ENCODE measurements at places on chromosomes 16 and 17. TPM values are rescaled to one million over a fixed set of nuclear protein-coding genes. Genes with fewer than 3 reads are reported as not detected.
A peak's percentile ranks its signal among the peaks of the same experiment; 100 is the strongest.

CACNG1 gene
- not detected for polyA plus RNA-seq

ASGR1 gene
- polyA plus RNA-seq, result 2.5 TPM

SLFN12L gene
- 0.37 TPM for polyA plus RNA-seq

GRCh38 chr17:29837531-29837930 lies 92.5 kb downstream of the SSH2 start:
- peak; percentile 74 for DNase-seq

DNA sequence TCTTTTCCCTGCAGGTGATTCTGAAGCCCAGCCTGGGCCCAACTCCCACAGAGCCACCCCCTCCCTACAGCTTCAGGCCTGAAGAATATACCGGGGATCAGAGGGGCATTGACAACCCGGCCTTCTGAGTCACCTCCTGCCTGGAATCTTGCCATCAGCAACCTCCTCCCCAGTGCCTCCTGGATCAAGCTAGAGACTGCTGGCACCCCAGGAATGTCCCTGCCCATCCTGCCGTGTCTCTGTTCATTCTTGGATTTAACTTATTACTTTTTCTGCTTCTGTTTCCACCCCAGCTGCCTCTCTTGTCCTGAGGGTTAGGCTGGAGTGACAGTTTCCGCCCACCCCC lies 4.9 kb downstream of the TMEM92 start:
- no peak for DNase-seq

DNA sequence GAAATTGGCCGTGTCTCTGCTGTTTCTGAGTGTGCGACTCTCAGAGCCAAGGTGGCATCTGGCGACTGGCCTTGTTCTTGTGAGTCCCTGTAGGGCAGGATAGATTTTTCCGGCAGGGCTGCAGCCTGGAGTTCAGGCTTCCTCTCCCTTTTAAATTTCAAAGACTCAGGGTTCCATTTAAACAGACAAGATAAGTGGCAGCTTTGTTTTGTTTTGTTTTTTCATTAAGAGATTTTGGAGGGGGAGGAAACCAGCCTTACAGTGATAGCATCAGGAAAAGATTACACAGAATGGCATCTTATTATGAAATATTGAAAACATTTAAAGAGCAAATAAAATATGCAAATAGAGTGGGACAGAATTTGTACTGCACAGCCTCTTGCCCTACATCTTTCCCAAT lies 151.3 kb downstream of the RPTOR start:
- DNase-seq, result no peak

DNA sequence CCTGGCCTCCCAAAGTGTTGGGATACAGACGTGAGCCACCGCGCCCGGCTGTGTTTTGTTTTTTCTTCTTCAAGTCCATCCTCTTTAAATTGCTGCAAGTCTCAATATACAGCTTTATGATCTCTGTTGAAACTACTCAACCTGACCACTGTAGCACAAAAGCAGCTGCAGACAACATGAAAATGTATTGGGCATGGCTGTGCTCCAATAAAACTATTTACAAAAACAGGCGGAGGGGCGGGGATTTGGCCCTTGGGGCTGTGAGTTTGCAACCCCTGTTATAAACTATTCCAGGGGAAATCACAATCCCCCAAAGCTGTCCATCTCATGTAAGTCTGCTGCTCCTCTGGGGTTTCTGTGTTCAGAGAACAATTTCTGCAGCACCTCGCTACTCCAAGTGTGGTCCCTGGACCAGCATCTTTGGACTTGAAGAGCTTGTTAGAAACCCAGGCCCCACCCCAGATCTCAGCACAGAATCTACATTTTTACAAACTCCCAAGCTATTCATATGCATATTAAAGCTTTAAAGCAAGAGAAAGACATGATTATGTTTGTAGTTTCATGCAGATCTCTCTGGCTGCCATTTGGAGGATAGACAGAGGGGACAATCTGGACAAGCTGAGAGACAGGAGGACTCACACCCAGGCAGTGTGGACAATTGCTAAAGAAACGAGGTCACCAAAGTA lies 33.6 kb downstream of the TEKT5 start:
- no peak for DNase-seq

GRCh38 chr16:67917852-67918236 lies 13.8 kb downstream of the CTRL start:
- DNase-seq, result no peak

GRCh38 chr16:56960681-56961281 lies 969 bp upstream of the CETP start:
- DNase-seq, result no peak

Measured in stomach (tissue), 19 donors.